Activated CD8-positive, alpha-beta T cell treated with anti-CD3 and anti-CD28 coated beads for 36 hours (primary cell): ENCODE measurements at places on chromosomes 3 and 15. TPM values are rescaled to one million over a fixed set of nuclear protein-coding genes. Genes with fewer than 3 reads are reported as not detected.

DNA sequence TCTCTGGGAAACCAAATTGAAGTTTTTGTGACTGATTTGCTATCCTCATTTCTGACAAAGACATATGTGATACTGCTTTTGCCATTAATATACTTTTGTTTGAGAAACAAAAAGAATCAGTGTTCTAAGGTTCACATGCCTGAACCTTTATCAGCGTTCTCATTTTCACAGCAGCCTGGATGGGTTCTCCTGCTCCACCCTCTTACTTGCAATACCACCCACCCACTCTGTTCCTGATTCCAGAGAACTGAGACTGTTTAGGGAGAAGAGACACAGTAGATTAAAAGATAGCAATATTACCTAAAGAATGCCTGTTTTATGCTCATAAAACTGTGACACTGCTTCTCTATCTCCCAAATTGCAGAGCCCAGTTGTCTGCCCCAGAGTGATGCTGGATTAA is 25.8 kb upstream of the ARL6 start:
- DNase-seq = no peak

GRCh38 chr3:71989165-71989564 is 204.2 kb upstream of the PROK2 start:
- no peak for DNase-seq

DNA sequence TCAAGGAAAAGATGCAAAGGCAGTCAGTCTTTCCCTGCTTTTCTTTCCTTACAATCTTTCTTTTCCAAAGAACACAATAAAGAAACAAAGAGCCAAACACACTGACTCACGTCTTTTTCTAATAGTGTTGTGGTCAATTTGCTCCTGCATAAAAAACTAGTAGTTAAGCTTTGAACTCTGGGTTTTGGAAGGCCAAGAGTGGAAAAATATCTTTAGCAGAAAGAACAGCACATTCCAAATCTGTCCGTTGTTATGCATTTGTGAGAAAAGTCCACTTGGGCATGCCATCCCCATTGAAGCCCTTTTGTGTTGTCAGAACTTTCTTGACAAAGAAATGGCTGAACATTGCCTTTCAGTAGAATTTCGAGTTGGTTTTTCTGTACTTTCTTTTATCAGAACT is 18.2 kb downstream of the COL8A1 start:
- no peak for DNase-seq

DNA sequence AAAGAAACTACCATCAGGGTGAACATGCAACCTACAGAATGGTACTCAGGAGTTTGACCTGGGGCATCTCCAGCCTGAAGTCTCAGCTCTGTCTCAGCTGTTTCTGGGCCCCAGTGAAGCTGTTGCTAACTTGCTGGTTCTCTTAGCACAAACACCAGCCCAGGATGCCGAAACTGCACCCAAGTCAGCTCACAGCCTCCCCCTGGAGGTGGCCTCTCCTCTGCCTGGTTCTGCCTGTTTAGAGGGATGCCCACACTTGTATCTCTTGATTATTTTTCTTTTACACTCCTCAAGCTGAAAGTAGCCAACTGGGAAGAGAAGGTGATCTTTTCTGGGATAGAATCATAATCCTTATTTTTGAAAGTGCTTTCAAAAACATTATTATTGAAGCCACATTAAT is 289.0 kb upstream of the RASGRP1 start:
- peak; percentile 41 for DNase-seq

- no peak for DNase-seq
These were observed 173.6 kb downstream of the UBE2E2 start for GRCh38 chr3:23376516-23377248.

GRCh38 chr3:66048051-66048395 is 9.3 kb upstream of the MAGI1 start:
- no peak for DNase-seq

KLHL6 gene
- 32.6 TPM for total RNA-seq

GRCh38 chr15:81930582-81931369 is 115.0 kb downstream of the MEX3B start:
- no peak for DNase-seq

- no peak for DNase-seq
These were observed 218.5 kb upstream of the CMC1 start for GRCh38 chr3:28022916-28023315.

CHRFAM7A gene
- 0.77 TPM for total RNA-seq

DNA sequence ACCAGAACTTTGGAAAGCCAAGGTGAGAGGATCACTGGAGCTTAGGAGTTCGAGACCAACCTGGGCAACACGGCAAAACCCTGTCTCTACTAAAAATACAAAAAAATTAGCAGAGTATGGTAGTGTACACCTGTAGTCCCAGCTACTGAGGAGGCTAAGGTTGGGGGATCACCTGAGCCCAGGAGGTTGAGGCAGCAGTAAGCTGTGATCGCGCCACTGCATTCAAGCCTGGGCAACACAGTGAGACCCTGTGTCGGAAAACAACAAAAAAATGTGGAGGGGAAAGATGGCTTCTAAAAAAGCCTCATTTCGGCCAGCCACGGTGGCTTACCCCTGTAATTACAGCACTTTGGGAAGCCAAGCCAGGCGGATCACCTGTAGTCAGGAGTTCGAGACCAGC is 54.5 kb downstream of the SETD2 start:
- DNase-seq = no peak

GRCh38 chr15:24772686-24773373 is 97.3 kb downstream of the NPAP1 start:
- DNase-seq = peak; percentile 78

SLC22A13 gene
- 0.31 TPM for total RNA-seq

GRCh38 chr3:157407769-157408168 is 28.9 kb upstream of the PTX3 start:
- no peak for DNase-seq

GRCh38 chr3:197468167-197468566 is 87.6 kb downstream of the BDH1 start:
- no peak for DNase-seq

GRCh38 chr3:80733522-80734176 is 965.9 kb upstream of the ROBO1 start:
- DNase-seq = no peak

KLHL40 gene
- total RNA-seq = not detected

GRCh38 chr3:120858521-120858920 is 49.5 kb upstream of the STXBP5L start:
- no peak for DNase-seq

RNF13 gene
- 25.7 TPM for total RNA-seq

SMCO1 gene
- not detected for total RNA-seq

PDE8A gene
- 24.4 TPM for total RNA-seq
